ENCODE measurements at places on chromosomes 13 and 19. TPM values are rescaled to one million over a fixed set of nuclear protein-coding genes. Genes with fewer than 3 reads are reported as not detected.
A peak's percentile ranks its signal among the peaks of the same experiment; 100 is the strongest.

DNA sequence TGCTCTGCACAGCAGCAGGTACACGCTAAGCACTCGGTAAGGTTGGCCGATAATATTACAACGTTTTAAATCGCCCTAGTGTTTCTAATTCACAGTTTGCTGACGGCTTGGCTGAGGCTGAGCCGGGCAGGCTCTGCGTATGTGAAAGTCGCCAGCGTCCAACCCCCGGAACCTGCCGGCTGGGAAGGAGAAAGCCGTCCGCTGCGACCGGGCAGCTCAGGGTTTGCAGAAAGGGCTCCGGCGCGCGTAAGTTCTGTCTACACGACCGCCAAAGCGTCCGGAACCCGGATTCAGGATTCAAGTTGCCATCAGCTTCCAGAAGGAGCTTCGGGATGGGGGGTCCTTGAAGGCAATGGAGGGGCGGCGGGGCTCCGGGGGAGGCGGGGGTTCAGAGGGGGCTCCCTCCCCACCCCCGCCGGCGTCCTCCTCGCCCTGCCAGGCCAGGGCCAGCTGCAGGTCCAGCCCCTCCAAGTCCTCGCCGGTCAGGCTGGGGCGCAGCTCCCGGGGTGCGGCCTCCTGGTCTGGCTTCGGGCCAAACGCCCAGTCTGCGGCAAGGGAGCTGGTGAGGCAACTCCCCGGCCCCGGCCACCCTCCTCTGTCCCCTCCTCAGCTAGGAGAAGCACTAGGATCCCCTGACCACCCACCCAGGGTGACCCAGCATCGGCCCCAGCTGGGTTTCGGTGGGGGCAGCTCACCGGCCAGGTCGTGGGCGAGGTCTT lies 575 bp downstream of the SMIM44 start:
- DNase-seq, result no peak

DNA sequence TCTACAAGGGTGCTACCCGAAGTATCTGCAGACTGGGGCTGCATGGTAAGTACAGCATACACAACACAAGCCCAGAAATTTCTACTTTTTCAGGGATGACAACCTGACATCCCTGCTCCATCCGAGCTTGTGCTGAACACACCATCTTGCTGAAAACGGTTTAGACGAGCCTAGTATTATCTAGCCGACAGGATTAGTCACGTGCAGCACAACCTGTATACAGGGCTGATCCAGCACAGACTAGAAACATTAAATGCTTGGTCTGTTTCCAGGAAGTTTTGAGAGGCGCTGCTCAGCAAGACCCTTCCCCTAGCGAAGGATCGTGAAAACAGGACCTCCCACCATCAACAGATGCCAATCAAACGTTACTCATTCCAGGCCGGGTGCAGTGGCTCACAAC lies 4.2 kb downstream of the SMIM7 start:
- DNase-seq, result no peak

DNA sequence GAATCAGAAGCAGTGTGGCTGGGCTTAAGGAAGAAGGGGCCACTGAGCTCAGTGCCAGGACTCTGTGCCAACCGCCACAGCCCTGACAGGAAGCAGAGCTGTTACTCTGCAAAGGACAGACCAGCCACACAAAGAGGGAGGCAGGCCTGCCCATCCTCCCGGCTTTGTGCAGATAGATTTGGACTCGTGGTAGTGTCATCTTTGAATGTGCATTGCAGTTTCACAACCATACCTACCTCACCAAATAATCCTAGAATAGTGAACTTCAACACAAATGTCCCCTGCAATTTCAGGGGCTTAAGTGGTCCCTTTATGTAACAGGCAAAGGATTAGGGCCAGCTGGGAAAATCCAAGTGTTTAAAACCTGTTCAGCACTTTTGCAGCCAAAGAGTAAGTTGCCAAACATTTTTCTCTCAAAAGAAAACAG lies 55.1 kb upstream of the CLDN10 start:
- DNase-seq, result no peak

GRCh38 chr13:45016792-45017425 lies 27.6 kb downstream of the GPALPP1 start:
- no peak for DNase-seq

Gene RFPL4AL1
- not detected for total RNA-seq

- DNase-seq, result no peak
Measured at GRCh38 chr19:8310342-8311055, 2.3 kb upstream of the CD320 start.

GRCh38 chr13:20128459-20128931 lies 32.4 kb downstream of the GJA3 start:
- DNase-seq, result peak; percentile 42

GRCh38 chr13:50365408-50366391 lies 350.5 kb downstream of the KCNRG start:
- DNase-seq, result peak; percentile 30

Gene ZNF653
- total RNA-seq, result 11.2 TPM

Gene PTPRH
- 4.0 TPM for total RNA-seq

GRCh38 chr13:104309431-104309830 lies 1243.2 kb upstream of the SLC10A2 start:
- no peak for DNase-seq

Gene ZIC5
- total RNA-seq, result 0.09 TPM

GRCh38 chr19:17751103-17751911 lies at the start of gene FCHO1:
TSS of gene FCHO1 (plus strand) at chr19:17751477. CDS start at chr19:17755165, 3,688 bp downstream.
- DNase-seq, result no peak

- DNase-seq, result peak; percentile 33
Measured at GRCh38 chr19:7637374-7638256, 705 bp downstream of the STXBP2 start.

DNA sequence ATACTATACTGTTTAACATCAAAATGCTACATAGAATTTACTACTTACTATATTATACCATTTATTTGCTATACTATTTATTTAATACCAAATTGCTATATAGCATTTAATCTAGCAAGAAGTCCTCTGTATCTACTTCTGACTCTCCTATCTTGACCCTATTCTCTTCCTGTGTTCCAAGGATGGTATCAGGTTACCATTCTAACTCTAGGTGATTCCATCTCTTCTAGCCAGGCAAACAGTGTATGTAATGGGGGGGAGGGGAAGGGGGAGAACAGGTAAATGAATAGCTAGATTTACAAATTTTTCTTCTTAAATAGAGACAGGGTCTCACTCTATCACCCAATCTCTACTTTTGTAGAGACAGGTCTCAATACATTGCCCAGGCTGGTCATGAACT lies 200.3 kb downstream of the DIAPH3 start:
- no peak for DNase-seq

- DNase-seq, result peak; percentile 25
Measured at GRCh38 chr13:29594710-29595379, 643 bp downstream of the SLC7A1 start.

GRCh38 chr19:46040952-46041500 lies at the start of gene IGFL4:
TSS of gene IGFL4 (minus strand) at chr19:46041002. CDS start at chr19:46040962, 40 bp downstream.
- no peak for DNase-seq
